ENCODE measurements at places on chromosomes 6 and 20.
A peak's percentile ranks its signal among the peaks of the same experiment; 100 is the strongest.

DNA sequence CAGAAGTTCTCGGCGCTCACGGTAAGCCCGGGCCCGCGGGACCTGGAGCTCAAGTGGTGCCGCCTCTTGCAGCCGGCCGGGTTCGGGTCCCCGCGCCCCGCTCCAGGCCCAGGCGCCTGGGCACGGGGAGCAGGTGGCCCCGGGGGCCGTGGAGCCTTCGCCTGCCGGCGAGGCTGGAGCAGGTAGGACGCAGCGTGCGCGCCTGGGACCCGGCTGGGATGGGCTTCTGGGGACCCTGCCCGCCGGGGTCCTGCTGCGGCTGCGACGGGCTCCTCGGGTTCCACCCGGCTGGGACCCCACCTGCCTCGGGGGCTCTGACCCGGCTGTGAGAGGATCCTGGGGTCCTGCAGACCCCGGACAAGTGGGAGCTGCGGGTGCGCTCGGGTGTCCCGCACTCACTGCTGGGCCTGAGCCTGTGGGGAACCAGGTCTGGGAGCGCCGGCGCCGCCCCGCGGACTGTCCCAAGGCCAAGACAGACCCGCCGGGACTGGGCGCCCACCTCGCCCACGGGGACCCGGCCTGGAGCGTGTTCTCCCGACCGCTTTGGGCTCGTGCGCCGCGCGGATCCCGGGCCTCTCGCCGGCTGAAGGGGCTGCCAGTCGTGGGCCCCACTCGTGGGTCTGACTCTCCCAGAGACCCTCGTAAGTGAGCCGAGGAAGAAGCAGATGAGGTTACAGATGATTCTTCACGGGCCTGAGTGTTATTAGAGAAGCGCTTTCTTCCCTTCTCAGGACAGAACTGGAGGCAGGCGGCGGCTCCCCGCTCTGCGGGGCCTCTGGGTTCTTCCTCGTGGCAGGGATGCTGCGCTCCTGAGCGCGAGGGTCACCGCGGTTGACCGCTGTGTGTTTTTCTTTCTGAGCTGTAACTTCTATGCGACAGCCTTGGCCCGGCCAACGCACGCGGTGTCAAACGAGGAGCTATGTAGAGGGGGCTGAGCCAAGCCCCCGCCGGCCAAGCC is 729 bp downstream of the SMOC2 start:
- peak; percentile 21 for DNase-seq

DNA sequence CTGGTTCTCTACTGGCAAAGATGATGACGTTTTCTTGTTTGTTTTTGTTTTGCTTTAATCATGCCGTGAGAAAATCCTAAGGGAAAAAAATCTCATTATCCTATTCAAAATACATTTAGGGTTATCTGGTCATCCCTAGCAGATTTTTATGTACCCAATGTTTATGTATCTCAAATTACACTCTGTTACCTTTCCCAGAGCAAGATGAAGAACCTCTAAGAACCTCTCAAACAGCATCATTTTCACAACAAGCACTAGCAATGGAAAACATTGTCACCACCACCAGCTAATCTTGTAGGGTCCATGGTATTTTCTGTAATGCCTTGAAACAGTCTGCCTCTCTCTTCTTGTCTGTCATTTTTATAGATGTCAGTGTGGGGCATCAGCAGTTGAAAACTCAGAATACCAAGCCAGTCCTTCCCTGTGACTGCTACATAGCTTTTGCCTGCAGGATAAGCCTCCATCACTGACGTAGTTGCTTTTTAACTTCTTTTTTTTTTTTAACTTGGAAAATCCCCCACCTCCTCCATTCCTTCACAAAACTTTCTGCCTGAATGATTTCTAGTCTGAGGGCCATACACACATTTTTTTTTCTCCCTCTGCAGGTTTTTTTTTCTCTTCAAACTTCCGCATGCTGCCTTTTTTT is 2.4 kb upstream of the SNAP25 start:
- DNase-seq = peak; percentile 57

GRCh38 chr6:11425876-11426275 is 111.7 kb upstream of the TMEM170B start:
- no peak for DNase-seq

- peak; percentile 93 for DNase-seq
These were observed 55.1 kb downstream of the ARID1B start for GRCh38 chr6:156832231-156832647.

DNA sequence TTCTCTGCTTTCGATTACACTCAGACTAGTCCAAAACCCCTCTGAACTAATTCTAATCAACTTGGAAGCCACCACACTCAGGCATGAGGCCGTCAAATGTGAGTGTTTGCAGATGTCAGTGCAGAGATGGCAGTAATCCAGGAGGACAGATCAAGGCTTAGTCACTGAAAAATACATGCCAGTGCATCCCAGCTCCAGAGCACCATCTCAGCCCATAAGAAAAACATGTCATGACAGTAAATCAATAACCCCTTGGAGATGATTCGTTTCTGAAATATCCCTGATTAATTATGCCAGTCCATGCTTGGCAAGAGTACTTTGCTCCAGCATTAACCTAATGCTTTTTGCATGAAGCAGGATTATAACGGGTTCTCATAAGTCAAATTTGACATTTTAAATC is 179.5 kb downstream of the ADAT2 start:
- DNase-seq = peak; percentile 31

- DNase-seq = no peak
These were observed 57.0 kb upstream of the PREP start for GRCh38 chr6:105459864-105460263.

GRCh38 chr6:105507811-105508210 is 104.9 kb upstream of the PREP start:
- no peak for DNase-seq

- no peak for DNase-seq
These were observed 16.7 kb downstream of the FARS2 start for GRCh38 chr6:5278047-5278446.

GRCh38 chr6:10154251-10154650 is 260.6 kb downstream of the TFAP2A start:
- peak; percentile 96 for DNase-seq

DNA sequence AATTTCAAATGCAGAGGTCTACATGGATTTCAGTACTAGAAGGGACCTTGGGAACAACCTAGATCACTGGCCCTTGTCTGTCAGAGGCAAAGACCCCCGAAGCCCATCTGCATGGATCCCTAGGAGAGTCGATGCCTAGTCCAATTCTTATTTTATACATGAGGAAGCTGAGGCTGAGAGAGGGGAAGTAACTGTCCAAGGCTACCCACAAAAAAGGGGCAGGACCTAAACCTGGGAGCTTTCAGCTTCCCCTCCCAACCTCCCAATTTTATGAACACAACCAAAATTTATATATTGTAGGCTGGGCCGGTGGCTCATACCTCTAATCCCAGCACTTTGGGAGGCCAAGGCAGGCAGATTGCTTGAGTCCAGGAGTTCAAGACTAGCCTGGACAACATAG is 73.2 kb downstream of the TRERF1 start:
- DNase-seq = no peak

DNA sequence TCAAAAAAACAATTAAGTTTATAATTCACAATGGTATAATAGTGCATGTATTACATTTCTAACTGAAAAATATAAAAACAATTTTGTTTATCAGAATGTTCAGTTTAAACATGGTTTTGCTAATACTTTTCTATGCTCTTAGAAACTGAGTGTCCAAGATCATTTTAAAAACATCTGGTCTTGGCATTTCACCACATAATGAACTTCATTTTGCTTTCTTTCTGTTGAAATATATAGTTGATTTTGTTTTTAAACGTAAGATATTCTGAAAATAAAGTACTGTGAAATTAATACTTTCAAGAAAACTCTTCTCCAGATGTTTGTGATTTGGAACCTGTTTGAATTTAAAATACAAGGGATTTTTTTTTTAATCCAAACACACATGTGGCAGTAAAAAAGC is 264.4 kb downstream of the COL12A1 start:
- DNase-seq = no peak

DNA sequence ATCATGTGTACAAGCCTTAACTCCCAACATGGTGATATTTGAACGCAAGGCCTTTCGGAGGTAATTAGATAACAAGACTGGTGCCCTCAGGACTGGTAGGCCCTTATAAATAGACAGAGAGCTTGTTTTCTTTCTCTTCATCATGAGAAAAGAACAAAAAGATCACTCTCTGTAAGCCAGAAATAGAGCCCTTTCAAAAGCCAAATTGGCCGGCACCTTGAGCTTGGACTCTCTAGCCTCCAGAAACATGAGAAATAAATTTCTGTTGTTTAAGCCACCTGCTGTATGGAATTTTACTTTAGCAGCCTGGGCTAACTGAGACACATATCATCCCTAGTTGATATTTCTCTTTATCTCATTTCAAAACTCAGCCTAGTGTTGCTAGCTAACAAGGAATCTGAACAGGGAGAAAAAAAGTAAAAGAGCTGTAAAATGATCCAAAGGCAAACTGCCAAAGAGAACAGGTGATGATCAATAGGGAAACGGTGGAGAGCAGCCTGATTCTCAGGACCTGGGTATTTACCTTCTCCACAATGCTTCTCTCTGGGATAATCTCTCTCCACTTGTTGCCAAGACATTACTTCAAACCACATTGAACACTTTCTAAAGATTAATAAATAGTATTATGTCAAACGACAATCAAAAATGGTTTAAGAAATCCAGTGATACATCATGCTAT is 6.1 kb downstream of the COL21A1 start:
- DNase-seq = peak; percentile 84
